Liver (tissue), 10 donors: ENCODE measurements at places on chromosomes 12 and 14. TPM values are rescaled to one million over a fixed set of nuclear protein-coding genes. Genes with fewer than 3 reads are reported as not detected.

RITA1 gene
- 13.8 TPM for total RNA-seq

DNA sequence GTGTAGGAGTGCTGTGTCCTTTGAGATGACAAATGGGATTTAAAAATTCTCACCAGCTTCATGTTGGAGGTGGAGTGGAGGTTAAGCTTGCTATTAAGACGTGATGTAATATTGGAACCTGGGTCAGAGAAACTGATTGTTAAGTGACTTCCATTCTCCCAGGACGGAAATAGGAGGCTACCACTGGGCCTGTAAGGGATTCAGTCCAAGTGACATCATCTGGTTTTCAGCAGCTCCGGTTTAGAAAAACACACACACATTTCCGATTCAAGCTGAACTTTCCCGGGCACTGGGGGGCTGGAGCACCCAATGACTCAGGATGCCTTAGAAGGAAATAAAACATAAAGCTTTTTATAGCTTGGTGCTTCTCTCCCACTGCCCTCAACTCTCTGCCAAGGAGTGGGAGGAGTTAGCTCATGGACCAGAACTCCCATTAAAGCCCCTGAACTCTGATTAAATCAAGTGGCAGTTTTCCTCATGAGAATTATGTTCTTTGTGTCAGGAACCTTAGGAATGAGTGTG is 12.4 kb downstream of the CALM1 start:
- H3K27me3 ChIP-seq = no peaks in the 10 kb centered on the region
- no peak overlapping the region for H3K4me3 ChIP-seq
- peak overlapping the region; percentile 66 for H3K27ac ChIP-seq
- no peaks in the 10 kb centered on the region for H3K4me1 ChIP-seq
- DNase-seq = no peak

DNA sequence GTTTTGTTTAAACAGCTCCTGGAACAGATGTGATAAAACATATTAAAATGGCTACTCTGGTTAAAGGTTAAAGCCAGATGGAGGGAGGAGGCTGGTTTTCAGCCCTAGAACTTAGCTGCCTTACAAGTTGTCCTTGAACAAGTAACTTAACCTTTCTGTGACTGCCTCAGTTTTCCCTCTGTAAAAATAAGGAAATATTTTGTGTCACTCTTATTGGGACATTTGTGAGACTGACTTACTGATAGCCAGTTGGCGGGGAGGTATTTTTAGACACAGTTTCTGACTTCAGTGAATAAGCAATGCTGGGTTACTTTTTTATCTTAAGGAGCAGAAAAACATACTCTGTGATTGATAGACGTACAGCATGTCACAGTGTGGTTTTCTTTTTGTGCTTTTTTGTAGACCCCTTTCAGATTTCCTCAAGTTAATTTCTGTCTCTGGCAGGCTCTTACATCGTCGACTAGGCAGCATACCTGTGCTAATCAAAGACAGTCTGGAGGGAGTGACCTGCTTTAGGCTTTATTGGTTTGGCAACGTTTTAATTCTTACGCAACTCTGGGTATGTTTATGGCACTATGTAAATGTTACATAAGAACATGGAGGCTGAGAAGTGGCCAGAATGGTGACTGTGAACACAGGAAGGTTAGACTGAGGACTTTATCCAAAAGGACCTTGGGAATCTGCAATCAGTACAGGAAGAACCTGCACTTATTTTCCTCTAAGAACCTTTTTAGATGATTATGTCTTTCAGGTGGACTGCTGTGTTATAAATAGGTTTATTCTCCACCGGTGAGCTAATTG is 3.3 kb downstream of the ACVR1B start:
- peak overlapping the region; percentile 67 for H3K27ac ChIP-seq
- H3K36me3 ChIP-seq = no peaks in the 10 kb centered on the region
- H3K27me3 ChIP-seq = no peaks in the 10 kb centered on the region
- no peak for DNase-seq

DNA sequence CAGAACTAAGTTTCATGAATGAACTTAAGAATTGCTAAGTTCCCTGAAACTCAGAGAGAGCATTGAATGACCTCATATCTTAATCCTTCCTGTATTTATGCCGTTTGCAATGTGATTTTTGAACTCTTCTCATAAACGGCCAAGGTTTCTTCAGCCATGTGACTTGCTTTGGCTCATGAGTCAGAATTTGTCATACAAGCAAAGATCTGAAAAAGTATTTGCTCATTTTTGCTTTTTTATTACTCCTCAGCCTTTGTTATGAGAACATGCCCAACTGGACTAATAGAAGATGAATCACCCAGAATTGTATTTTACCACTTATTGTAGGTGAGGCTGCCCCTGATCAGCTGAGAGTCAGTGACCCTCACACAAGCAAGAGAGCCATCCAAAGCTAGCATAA is 693.8 kb downstream of the BCL11B start:
- H3K4me3 ChIP-seq = no peak overlapping the region
- H3K27me3 ChIP-seq = no peaks in the 10 kb centered on the region
- no peak overlapping the region for H3K27ac ChIP-seq
- H3K4me1 ChIP-seq = no peaks in the 10 kb centered on the region

DNA sequence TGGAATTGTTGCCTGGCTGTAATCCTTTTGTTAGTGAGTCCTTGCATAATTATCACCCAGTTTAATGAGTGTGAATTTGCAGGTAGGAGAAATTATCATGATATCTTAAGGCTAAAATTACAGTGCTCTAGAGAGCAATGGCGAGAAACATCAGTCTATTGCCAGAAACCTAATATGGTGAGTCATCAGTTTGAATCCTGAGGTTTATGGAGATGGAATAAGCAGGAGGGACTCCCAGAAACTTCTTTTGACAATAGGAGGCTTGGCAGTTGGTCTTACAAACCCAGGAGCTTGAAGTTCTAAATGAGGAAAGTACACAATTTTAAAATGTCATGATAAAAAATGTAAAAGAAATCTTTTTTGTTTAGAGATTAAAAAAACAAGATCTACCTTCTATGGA is 31.5 kb upstream of the CRADD start:
- H3K27me3 ChIP-seq = no peaks in the 10 kb centered on the region
- no peak overlapping the region for H3K27ac ChIP-seq
